Nephron progenitor cell (in vitro differentiated cells): ENCODE measurements at places on chromosomes 12 and 14.

DNA sequence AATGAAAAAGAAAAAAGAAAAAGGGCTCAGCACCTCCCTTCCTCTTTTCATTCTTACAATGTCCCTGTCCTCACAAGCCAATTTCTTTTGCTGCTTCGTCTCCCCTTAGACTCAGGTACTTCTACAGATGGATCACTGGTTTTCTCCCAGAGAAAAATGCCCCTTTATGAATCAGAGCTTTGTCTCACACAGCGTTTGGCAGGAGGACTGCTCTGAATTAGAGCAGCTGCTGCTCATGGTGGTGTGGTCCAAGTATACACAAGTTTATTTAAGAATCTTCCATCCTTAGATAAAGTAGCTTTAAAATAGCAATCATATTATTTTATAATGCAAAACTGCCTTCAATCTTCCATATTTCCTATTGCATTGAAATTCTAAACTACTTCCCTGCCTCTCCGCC, 80.3 kb downstream of the SLC8A3 start:
- DNase-seq, result no peak

DNA sequence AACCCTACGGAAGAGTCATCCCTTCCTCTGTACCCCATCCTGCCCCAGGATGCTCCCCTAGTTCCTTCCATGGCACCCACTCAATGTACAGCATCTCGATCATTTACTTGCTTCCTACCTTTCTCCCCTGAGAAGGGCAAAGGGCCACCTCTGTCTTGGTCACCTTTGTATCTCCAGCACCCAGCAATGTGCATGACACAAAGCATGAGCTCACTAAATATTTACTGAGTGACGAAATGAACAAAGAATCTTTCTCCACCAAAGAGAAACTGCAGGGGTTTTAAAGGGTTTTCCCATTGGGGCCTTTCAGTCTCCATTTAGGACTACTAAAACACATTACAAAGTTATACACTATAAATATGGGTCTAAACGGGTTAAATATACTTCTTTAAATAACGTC, 30.6 kb downstream of the ATG14 start:
- DNase-seq, result no peak

GRCh38 chr12:11067514-11067913, 5.4 kb upstream of the TAS2R46 start:
- DNase-seq, result no peak

DNA sequence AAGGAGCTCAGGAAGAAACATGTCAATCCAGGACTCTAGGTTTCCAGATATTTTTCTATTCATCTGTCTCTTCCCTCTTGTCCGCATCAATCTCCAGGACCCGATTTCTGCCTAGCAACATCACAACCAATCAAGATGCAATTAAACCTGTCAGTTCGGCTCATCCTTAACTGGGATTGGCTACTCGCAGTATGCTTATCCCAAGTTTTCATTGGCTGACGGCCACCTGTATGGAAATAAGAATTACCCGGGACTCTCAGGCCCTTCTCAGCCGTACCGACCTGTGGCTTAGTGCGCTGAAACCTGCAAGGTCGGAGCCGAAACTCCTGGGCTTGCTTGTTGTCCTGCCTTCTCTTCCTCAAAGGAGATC, 20.4 kb upstream of the ATP5MC2 start:
- DNase-seq, result peak; percentile 60

DNA sequence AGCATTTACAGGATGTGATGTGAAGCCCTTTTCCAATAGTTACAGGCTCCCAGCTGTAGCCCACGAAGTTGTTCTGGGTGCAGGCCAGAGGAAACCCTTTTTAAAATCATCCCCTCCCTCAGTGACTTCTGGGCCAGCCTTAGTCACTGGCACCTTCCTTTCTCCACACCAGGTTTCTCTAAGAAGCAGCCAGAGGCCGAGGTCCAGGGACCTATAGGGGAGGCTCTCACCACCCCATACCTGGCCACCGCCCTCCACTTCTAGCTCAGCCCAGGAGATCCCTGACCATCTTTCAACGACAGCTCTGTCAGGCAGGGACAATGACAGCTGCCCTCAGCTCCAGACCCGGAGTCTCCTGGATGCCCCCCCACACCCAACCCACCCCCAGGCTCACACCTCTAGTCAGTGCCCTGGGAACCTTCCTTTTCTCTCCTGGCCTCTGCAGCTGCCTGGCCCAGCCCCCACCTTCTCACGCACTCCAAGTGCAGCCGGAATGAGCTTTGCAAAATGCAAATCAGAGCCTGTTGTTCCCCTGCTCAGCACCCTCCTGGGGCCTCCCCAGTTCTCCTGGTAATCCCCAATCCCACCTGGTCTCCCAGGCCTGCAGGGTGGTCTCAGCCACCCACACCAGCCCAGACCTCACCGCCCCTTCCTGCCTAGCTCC, 46.7 kb downstream of the TESC start:
- no peak for DNase-seq

- DNase-seq, result no peak
Measured at GRCh38 chr12:54007538-54008259, 1.1 kb upstream of the HOXC8 start.

DNA sequence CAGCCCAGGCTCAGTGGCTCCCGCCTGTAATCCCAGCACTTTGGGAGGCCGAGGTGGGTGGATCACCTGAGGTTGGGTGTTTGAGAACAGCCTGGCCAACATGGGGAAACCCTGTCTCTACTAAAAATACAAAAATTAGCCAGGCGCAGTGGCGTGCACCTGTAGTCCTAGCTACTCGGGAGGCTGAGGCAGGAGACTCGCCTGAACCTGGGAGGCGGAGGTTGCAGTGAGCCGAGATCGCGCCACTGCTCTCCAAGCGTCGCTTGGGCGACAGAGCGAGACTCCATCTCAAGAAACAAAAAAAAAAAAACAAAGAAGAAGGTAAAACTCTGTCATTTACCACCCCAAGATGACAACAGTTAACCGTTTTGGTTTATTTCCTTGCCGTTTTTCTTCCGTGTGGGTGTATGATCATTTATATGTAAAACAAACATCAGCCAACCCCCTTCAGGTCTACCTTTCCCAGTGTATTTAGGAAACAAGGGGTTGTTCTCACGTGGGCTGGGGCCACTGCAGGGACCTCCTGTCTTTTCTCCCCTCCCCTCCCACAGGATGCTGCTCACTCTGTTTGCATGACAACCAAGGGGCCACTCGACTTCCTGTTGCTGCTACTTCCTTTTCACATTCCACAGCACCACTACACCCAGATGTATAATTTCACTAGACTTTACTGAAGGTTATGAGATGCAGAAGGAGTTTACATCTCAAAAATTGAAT, 13.6 kb downstream of the TTC9 start:
- DNase-seq, result no peak

DNA sequence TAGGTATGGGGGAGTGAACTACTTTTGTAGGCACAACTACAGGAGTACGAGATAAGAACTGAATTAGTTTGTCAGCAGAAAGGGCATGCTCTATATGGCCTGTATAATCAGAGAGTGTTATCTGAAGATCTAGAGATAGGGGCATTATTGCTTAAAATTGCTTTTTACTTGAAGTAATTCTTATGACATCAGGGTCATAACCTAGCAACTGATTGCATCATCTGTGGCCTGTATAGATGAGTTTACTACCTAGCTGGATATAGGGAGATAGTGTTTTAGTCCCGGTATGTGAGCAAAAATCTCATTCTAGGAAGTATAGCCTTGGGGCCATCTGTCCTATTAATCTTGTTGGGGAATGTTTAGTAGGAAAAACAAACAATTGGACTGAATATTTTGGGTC, 142.7 kb downstream of the TMEM117 start:
- DNase-seq, result no peak

- no peak for DNase-seq
Measured at GRCh38 chr12:87127272-87127671, 871.1 kb upstream of the MGAT4C start.

DNA sequence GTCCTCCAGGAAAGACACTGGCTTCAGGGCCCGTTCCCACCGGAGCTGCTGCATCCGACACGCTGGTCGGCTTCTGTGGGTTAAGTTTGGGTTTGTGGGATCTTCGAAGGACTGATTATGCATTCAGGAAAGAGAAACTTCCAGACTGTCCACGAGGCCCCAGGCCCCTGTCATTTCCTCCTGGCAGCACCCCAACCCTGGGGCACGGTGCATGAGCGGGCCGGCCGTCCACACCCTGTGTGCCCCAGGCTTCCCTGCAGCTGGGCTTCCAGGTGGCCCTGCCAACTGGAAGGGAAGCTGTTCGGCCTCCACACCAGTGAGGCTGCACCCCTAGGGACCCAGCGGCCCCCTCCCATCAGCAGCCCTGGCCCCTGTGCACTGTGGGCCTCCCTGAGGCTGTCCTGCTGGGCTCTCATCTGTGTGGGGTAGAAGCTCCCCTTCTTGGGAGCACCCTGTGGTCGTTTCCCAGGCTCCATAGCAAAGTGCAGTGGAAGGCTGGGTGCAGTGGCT, 9.3 kb upstream of the FBRSL1 start:
- DNase-seq, result no peak

GRCh38 chr12:109879351-109880042, 844 bp downstream of the GLTP start:
- no peak for DNase-seq

DNA sequence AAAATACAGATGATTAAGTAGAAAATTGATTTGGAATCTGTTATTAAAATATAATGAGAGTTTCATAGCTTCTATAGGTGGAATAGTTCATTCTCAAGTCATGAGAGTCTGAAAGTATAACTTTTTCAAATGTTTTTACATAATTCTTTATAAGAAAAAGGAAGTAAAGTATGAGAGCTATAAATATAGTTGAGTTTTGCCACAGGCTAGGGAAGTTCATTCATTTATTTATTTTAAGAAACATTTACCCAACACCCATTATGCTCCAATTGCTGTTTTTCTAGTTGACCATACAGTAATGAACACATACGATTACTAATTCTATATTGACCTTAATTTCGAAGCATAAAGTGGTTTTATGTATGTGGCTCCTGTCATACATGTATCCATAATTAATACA, 24.8 kb downstream of the LRRIQ1 start:
- DNase-seq, result no peak

DNA sequence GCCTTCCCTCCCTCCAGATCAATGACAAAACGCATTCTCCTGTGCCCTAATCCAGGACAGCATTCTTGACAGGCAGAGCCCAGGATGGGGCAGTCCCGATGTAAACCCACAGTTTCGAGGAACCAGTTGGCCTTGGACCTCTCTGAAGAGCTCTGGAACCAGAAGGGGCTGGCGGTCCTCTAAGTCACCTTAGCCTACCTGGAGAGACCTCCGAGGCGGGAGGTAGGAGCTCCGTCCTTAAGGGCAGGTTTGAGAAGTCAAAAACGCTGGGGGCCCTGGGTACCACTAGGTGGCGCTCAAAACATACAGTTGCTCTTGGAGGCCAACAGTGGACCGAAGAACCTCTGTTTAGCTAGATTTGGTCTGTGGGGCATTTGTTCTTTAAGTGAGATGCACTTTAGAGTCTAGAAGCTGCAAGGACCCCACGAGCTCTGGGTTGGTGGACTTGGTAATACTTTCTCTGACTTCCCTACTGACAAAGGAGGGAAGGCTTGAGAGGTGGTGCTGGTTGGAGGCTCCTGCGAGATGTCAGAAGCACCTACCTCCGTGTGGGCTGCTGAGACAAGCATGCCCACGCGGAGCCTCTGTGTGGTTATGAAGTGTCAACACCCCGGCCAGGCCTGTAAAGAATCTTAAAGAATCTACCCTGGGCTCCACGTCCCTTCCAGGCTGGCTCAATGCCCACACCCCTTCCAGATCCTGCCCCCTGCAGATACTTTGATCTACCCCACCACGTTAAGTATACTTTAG, 74.8 kb upstream of the CHST11 start:
- DNase-seq, result peak; percentile 84

GRCh38 chr14:75258079-75258802, 20.4 kb upstream of the FOS start:
- DNase-seq, result no peak

GRCh38 chr12:62930546-62931425, 4.2 kb downstream of the PPM1H start:
- DNase-seq, result no peak

DNA sequence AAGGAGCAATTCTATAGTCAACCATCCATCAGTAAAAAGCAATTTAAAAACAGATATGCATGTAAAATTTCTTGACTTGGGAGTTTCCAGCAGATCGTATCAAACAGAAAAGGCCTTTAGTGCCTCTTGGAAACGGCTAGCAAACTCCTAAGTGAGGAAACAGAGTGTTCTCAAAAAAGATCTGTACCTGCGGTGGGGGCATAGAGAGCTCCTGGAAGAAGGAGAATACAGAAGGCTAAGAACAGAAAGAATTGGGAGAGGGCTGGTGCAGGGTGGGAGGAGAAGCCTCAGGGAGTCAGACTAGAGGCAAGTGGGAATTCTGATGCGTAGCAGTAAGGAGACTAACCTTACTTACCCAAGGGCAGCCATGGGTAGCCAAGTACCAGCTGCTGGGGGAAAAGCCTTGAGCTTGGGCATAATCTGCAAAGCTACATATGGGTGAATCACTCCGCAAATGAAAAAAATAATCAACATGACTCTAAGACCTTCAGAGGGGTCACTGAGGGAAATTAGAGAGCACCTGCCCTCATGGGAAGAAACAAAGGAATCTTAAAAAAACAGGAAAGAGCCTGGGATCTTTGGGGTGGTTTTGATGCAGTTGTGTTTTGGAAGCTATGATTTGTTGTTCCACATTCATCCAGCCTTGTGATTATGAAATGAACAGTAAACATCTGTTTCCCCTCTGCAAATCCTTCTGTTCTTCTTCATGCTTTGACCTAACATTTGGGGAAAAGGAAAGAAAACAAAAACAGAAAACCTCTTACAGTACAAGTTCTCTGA, 10.4 kb downstream of the RHOJ start:
- no peak for DNase-seq

DNA sequence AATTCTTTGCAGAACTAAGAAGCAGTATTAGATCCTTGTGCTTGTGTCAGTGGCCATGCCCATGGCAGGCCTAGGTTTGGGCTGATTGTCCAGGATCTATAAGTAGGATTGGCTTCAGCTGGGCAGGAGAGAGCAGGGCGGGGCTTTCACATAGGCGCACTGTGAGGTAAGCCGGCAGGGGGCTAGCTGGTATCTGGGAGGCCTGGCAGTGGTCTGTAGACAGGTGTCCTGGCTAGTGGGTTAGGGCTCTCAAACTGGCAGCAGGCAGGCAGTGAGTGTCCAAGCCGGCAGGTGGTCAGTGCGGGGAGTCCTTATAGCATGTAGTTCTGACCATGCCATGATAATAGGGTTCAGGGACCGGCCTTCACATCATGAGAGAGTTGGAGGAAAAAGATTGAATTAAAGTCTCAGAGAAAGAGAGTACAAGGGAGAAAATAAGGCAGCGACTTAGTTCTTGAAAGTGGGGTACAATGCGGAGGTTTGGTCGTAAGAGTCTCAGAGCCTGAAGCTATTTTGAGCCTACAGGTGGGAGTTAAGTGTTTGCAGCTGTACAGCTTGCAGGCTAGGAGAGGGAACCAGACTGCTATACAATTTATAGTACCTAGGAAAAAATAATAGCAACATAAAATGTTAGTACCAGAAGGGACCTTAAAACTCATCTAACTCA, 137.4 kb downstream of the TPH2 start:
- no peak for DNase-seq

- no peak for DNase-seq
Measured at GRCh38 chr12:116201359-116201758, 76.1 kb downstream of the MED13L start.
